ENCODE measurements at places on chromosomes 5 and 9.

DNA sequence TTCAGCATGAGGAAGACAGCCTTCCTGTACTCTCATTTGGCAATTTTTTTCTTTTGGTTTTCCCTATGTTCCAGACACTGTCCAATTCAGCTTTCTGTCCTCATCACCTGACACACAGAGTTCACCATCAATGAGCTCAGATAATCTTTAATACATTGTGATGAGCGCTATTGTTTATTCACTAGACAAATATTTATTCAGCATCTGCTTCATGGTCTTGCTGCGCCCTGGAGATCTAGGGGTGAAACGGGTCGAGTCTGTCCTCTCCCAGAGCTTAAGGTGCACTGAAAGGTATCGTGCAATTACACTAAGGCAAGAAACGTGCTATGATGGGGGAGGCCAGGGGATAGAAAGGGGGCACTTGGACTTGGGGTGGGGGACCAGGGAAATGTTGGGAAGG, 281.6 kb downstream of the ZSWIM6 start:
- no peak for DNase-seq

DNA sequence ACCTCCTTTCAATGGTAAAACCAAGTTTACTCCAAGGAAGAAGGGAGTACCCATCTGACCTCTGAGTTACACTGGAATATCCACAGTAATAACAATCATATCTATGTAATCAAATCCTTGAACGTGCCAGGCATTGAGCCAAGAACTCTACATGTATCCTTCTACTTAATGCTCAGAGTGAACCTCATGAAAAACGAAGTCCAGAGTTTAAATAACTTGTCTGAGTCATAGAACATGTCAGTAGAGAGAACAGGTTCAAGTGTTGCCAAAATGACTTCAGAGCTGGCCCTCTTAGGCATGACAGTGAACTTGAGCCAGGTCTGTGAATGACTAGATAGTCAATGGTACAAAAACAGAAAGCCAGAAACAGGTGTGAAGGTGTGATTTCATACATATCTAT, 164.1 kb upstream of the ZNF618 start:
- peak; percentile 13 for DNase-seq

DNA sequence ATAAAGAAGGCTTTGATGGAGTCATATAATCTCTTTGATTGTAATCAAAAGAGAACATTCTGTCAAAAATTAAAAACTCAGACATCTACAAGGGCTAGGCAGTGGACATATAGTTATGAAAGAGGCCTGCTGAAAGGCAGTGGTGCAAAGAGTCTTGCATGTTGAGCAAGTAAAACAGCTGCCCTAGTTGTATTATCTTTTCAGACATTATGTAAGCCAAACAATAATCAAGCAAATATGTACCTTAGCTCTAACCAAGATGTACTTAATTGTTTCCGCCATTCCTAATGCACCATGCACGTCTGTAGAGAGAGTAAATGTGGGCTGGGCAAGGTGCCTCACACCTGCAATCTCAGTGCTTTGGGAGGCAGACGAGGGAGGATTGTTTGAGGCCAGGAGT, 14.3 kb downstream of the GAPT start:
- no peak for DNase-seq

DNA sequence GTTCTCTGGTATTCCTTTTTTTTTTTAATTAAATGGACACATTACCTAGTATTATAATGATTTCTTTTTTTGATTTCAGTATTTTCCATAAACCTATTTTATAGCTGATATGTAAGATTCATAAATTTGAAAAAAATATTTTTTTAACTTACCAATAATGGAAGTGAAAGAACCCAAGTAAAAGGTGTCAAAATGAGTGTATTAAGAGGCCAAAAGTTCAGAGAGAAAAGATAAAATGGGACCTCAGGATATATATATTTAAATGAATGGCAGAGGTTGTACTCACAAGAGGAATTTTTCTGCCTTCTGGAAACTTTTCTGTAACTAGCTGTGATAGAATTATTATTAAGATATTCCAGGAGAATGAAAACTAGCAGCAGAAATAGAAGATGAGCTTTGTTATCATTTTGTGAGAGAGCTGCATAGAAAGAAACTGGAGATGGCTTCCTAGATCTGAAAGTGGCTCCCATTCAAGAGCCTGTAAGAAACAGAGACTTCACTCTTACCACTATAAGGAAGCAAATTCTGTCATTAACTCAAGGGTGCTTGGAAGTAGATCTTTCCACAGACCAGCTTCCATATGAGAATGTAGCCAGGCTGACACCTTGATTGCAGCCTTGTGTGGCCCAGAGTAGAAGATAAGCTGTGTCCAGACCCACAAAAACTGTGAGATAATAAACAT, 91.7 kb downstream of the MRPS30 start:
- no peak for DNase-seq

GRCh38 chr9:90870621-90871326, 69.2 kb downstream of the SYK start:
- peak; percentile 0 for DNase-seq

Data from retinal pigment epithelial cell (primary cell).